ENCODE measurements at places on chromosomes 11 and 22. TPM values are rescaled to one million over a fixed set of nuclear protein-coding genes. Genes with fewer than 3 reads are reported as not detected.

- no peak overlapping the region for H3K4me3 ChIP-seq
- no peaks in the 10 kb centered on the region for H3K27me3 ChIP-seq
- DNase-seq, result no peak
- H3K27ac ChIP-seq, result no peak overlapping the region
- no peaks in the 10 kb centered on the region for H3K4me1 ChIP-seq
- H3K36me3 ChIP-seq, result no peaks in the 10 kb centered on the region
These were observed 857.9 kb downstream of the TBC1D22A start for GRCh38 chr22:47620391-47620790.

DNA sequence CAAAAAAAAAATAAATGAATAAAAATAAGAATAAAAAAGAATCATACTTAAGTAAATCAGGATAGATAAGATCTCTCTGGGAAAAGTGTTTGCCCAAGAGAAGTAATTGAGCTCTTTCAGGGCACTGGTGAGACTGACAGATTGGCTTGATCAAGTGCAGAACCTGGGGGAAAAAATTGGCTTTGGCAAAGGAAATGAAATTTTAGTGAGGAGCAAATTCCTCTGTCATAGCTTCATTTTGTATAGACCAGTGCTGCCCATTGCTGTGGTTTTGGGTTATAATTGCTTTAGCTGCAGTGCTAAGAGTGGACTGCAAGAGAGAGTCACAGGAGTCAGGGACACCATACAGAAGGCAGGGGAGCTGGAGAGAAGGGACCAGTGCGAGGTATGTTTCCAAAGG, 35.7 kb downstream of the SFI1 start:
- no peaks in the 10 kb centered on the region for H3K27me3 ChIP-seq
- no peak for DNase-seq
- H3K4me1 ChIP-seq, result no peaks in the 10 kb centered on the region
- peaks cover 14% of the 10 kb centered on the region for H3K36me3 ChIP-seq
- H3K27ac ChIP-seq, result no peak overlapping the region
- H3K4me3 ChIP-seq, result no peak overlapping the region

- no peaks in the 10 kb centered on the region for H3K36me3 ChIP-seq
- H3K27me3 ChIP-seq, result no peaks in the 10 kb centered on the region
- H3K4me3 ChIP-seq, result no peak overlapping the region
- no peaks in the 10 kb centered on the region for H3K4me1 ChIP-seq
- no peak overlapping the region for H3K27ac ChIP-seq
These were observed 17.6 kb downstream of the PRDM11 start for GRCh38 chr11:45163956-45164575.

DNA sequence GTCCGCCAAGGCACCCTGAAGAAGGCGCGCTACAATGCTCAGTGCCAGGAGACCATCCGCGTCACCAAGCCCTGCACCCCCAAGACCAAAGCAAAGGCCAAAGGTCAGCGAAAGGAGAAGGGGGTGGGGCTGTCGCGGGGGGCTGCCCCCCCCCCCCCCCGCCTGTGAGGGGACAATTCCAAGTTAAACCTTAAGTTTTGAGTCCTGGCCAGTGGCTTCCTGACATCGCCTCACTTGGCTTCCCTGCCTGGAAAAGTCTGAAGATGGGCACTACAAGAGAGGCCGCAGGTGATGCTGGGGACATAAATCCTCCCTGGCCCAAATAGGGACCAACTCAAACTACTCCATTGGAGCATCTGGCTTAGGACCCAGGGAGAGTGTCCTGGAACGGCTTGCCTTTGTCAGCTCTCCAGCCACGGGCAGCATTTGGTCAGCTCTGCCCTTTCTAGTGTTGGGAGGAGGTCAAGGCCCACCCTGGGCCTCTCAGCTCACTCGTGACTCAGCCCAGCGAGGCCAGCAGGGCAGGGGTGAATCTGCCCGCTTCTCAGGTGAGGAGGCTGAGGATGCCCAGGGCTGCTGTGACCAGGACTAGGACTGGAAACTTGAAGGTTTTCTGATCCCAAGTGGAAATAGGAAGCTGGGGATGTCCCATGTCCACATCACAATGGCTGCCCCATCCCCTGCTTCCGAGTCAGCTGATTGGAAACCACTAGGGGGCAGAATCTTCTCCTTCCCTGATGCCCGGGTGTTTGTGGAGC, 1.4 kb downstream of the MDK start:
- no peaks in the 10 kb centered on the region for H3K27me3 ChIP-seq
- DNase-seq, result no peak
- no peak overlapping the region for H3K27ac ChIP-seq
- H3K4me1 ChIP-seq, result peaks cover 8% of the 10 kb centered on the region

DNA sequence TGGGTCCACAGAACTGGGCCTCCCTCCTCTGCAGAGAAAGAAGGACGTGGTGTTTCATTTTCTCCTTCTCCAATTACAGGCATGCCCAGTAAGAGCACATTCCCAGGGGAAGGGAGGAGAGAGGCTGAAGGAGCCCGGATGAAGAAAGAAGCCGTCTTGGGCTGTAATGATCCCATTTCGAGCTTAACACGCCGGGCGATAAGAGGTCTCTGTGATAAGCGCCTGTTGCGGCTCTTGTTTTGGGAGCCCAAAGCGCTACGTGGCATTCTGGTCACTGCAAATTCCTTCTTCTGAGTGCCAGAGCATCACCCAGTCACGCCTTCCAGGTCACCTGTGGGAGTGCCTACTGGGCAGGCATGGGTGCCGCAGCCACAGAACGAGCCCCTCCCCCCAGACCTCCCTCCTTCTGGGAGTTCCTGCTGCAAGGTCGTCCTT, 57.5 kb downstream of the ANO1 start:
- H3K4me1 ChIP-seq, result no peaks in the 10 kb centered on the region
- no peaks in the 10 kb centered on the region for H3K27me3 ChIP-seq
- DNase-seq, result no peak
- no peak overlapping the region for H3K27ac ChIP-seq

- H3K27ac ChIP-seq, result no peak overlapping the region
- H3K27me3 ChIP-seq, result no peaks in the 10 kb centered on the region
- no peaks in the 10 kb centered on the region for H3K36me3 ChIP-seq
- DNase-seq, result no peak
- H3K4me3 ChIP-seq, result no peak overlapping the region
These were observed 63.9 kb downstream of the ELFN2 start for GRCh38 chr22:37363261-37363992.

- no peaks in the 10 kb centered on the region for H3K36me3 ChIP-seq
- no peaks in the 10 kb centered on the region for H3K4me1 ChIP-seq
- H3K4me3 ChIP-seq, result no peak overlapping the region
These were observed 29.8 kb downstream of the NECTIN1 start for GRCh38 chr11:119699227-119699626.

DNA sequence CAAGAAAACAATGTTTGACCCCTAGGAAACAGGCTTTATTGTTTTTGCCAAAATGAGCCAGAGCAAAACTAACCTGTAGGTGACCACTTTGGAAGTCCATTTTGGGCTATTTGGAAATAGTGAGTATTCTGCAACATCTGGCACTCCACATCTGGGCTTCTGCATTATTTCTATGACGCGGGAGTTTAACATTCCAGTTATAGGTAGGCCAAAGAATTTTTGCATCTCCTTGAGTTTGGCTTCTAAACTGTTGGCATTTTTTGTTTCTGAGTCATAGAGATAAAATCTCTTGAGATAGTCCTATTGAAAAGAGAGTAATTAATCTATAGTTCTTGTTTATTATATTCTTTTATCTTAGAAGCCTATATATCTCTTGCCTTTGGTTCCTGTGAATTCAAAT, 2.9 kb downstream of the MMP7 start:
- no peak for DNase-seq
- H3K4me3 ChIP-seq, result no peak overlapping the region
- no peaks in the 10 kb centered on the region for H3K4me1 ChIP-seq
- no peak overlapping the region for H3K27ac ChIP-seq
- H3K36me3 ChIP-seq, result no peaks in the 10 kb centered on the region
- no peaks in the 10 kb centered on the region for H3K27me3 ChIP-seq

DNA sequence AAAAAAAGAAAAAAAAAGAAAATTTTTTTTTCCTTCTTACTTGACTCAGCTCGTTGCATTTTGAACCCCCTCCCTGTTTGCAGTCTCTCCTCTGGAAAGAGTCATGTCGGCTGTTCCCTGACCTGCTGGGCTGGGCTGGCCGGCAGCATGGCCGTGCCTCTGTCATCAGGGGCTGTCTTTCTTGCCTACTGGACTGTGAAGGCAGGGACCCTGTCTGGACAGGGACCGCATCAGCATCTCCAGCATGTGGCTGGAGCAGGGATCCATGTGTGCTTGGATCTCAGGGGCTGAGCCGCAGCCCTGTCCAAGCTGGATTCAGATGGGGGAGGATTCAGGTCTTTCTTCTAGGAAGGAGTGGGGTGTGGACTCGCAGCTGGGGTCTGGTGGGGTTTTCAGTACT, 15.5 kb downstream of the FBLN1 start:
- no peaks in the 10 kb centered on the region for H3K36me3 ChIP-seq
- no peak overlapping the region for H3K4me3 ChIP-seq
- no peak overlapping the region for H3K27ac ChIP-seq
- H3K27me3 ChIP-seq, result no peaks in the 10 kb centered on the region

GRCh38 chr11:70099578-70100279, 21.6 kb downstream of the ANO1 start:
- DNase-seq, result no peak
- H3K27ac ChIP-seq, result no peak overlapping the region
- no peaks in the 10 kb centered on the region for H3K36me3 ChIP-seq

DNA sequence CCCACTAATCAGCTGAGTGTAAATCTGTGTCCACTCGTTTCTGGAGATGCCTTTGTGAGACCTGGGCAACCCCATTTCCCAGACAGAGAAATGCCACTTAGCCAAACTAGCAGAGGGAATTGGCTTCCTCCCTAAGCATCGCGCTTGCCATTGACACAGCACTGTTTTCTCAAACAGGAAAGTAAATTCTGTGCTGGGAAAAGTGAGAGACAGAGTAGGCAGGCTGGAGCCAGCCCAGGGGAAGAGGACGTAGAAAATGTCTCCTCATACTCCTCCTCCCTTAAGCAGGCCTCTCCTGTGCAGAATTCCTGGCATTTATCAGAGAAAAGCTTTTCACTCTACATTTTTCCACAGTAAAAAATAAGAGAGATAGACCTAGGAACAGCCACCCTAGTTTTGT, 99.1 kb upstream of the AMOTL1 start:
- H3K27ac ChIP-seq, result no peak overlapping the region
- H3K36me3 ChIP-seq, result no peaks in the 10 kb centered on the region
- H3K27me3 ChIP-seq, result no peaks in the 10 kb centered on the region
- H3K4me3 ChIP-seq, result no peak overlapping the region
- no peaks in the 10 kb centered on the region for H3K4me1 ChIP-seq

DNA sequence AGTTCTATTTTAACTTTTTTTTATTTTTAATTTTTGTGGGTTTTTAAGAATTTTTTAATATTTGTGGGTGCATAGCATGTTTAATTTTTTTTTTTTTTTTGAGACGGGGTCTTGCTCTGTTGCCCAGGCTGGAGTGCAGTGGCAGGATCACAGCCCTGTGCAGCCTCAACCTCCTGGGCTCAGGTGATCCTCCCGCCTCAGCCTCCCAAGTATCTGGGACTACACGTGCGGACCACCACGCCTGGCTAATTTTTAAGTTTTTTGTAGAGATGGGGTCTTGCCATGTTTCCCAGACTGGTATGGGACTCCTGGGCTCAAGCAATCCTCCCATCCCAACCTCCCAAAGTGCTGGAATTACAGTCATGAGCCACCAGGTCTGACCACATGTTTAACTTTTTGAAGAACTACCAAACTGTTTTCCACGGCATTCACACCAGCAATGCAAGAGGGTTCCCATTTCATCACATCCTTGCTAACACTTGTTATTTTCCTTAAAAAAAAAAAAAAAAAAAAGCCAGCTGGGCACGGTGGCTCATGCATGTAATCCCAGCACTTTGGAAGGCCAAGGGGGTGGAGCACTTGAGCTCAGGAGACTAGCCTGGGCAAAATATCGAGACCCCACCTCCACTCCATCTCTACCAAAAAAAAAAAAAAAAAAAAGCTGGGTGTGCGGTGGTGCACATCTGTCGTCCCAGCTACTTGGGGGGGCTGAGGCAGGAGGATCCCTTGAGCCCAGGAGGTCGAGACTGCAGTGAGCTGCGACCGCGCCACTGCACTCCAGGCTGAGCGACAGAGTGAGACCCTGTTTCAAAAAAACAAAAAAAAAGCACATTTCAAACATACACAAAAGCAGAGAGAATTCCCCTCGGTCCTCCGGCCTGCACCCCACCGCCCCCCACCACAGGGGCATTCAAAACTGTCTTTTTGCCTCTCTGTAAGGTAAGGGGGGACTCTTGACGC, 16.7 kb upstream of the TXNRD2 start:
- no peak for DNase-seq
- no peak overlapping the region for H3K4me3 ChIP-seq
- no peaks in the 10 kb centered on the region for H3K27me3 ChIP-seq
- H3K36me3 ChIP-seq, result peaks cover under 1% of the 10 kb centered on the region

- DNase-seq, result no peak
- no peak overlapping the region for H3K27ac ChIP-seq
- H3K4me3 ChIP-seq, result no peak overlapping the region
- H3K4me1 ChIP-seq, result no peaks in the 10 kb centered on the region
- H3K36me3 ChIP-seq, result no peaks in the 10 kb centered on the region
These were observed 453.1 kb downstream of the SOX6 start for GRCh38 chr11:15903246-15903645.

DNA sequence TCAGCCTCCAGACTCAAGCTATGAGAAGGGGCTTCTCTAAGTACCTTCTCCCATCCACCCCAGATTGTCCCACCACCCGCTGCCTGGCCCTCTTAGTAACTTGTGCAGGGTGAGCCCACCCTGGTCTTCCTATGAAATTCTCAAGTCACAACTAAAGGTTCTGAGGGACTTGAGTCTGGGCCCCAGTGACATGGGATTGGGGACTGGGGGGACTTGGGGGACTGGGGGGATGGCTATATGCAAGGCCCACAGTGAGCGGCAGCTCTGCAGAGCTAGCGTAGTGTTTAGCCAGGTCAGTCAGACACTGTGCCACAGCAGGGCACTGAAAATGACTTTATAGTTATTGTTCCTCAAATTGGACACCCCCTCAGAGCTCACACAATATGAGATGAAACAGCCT, 622.3 kb upstream of the CADM1 start:
- H3K36me3 ChIP-seq, result no peaks in the 10 kb centered on the region
- H3K27me3 ChIP-seq, result no peaks in the 10 kb centered on the region
- H3K27ac ChIP-seq, result no peak overlapping the region
- no peaks in the 10 kb centered on the region for H3K4me1 ChIP-seq
- no peak for DNase-seq

Gene HEPHL1
- total RNA-seq, result not detected

Gene NXF1
- 91.7 TPM for total RNA-seq

Gene CDC42EP1
- total RNA-seq, result 0.27 TPM

Measured in naive thymus-derived CD4-positive, alpha-beta T cell (primary cell).